Right lobe of liver (tissue), 6 donors: ENCODE measurements at places on chromosomes 6 and 20. TPM values are rescaled to one million over a fixed set of nuclear protein-coding genes. Genes with fewer than 3 reads are reported as not detected.
A peak's percentile ranks its signal among the peaks of the same experiment; 100 is the strongest.

Gene RALY
- 42.1 TPM for total RNA-seq

GRCh38 chr6:15087186-15087589, 158.7 kb upstream of the JARID2 start:
- no peak for DNase-seq

DNA sequence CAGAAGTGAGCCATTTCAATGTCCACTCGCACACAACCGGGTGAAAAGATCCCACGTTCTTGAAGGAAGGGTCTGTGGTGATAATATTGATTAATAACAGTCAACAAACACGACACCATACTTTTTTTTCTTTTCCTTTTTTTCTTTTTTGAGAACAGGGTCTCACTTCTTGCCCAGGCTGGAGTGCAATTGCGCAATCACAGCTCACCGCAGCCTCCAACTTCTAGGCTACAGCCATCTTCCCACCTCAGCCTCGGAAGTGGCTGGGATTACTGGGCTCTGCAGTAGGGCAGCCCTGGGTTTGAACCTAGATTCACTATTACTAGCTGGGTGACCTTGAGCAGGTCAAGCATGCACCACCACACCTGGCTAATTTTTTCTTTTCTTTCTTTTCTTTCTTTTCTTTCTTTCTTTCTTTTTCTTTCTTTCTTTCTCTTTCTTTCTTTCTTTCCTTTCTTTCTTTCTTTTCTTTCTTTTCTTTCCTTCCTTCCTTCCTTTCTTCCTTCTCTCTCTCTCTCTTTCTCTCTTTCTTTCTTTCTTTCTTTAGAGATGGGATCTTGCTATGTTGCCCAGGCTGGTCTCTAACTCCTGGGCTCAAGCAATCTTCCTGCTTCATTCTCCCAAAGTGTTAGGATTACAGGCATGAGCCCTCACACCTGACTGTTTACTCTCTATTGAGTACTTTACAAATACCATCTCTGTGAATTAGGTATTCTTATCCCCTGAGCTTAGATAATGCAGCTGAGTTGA, 123.9 kb downstream of the SNX5 start:
- no peak for DNase-seq

DNA sequence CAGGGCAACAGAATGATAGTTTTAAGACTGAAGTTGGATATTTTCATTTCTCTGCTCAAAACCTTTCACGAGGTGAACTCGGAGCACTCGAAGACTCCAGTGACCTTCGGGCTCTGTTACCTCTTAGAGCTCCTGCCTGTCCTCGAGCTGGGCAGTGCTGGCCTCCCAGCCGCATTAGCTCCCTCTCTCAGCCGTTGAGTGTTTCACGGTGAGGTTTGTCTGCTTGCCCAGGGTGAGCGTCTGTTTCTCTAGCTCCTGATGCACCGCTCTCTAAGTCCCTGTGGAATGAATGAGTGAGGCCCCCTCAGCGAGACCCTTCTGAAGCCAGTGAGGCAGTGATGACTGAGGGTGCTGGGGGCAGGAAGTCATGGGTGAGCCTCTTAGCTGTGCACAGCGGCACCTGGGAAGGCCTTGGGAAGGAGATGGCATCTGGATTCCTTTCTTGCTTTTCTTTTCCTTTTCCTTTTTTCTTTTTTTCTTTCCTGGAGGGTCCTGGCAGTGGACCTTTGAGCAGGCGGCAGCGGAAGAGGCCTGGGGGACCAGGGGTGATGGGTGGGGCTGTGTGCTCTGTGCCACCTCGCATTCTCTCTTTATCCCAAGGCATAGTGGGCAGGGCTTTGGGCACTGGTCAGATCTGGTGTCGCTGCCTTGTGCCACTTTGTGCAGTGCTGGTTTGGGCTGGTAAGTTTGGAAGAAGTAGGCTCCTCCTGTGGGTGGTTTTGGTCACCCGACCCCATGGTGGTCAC, 2.2 kb downstream of the PSMG4 start:
- no peak for DNase-seq

GRCh38 chr20:5172903-5173463, 46.2 kb downstream of the CDS2 start:
- DNase-seq: peak; percentile 84
